ENCODE measurements at places on chromosomes 1 and 21.
A peak's percentile ranks its signal among the peaks of the same experiment; 100 is the strongest.

DNA sequence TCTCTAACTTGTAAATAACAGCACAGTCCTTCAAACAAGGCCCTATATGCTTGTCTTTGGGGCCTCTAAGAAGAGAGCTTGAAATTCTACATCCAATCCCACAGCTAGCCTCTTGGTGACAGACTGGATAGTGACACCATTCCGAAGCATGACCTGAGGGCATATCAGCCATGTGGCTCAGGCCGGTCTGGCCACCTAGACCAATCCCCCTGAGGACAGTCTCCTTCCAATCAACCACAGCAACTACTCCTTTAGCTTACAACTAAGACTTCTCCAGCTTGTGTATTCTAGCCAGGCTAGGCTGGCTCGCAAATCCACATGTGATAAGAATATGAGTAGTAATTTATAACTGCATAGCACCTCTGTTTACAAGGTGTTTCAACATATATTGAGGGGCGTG, 14.0 kb downstream of the BCAR3 start:
- DNase-seq = no peak

GRCh38 chr21:30710499-30710898, 8.1 kb downstream of the KRTAP21-3 start:
- DNase-seq = no peak

DNA sequence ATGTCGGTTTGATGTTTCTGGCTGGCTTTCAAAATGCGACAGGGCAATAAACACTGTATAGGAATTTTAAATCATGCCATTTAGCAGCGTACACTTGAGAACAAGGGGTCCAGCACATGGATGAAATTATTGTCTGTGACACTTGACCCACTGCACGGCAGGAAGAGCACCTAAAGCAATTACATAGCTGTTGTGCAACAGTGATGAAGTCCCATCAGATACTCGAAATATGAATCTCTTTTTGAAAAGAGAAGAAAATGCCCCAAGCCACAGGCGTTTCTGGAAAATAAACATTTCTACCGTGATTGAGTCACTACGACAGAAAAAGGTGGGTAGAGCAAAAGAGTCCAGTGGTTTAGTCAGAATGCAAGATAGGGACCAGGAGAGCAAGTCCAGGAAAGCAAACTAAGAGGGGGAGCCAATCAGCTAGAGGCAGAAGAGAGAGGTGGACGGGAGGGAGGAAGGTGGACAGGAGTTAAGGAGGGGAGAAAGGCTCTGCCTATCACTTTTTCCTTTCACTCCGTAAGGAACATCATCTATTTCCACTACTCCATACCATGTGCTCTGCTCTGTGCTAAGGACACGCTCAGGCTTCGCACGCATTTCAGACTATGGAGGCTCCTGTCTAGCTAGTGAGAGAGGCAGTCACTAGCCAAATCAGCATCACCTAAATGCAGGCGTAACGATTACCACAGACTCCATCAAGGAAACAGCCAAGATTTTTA, 6.4 kb downstream of the DSCAM start:
- DNase-seq = no peak

- DNase-seq = no peak
These were observed 1.2 kb upstream of the LUZP1 start for GRCh38 chr1:23169727-23170335.

GRCh38 chr1:2466958-2467554, 9.0 kb upstream of the PLCH2 start:
- no peak for DNase-seq

- DNase-seq = peak; percentile 22
These were observed 2.8 kb upstream of the NUP210L start for GRCh38 chr1:154157520-154158306.

- no peak for DNase-seq
These were observed 124.7 kb downstream of the SYT2 start for GRCh38 chr1:202585590-202585933.

DNA sequence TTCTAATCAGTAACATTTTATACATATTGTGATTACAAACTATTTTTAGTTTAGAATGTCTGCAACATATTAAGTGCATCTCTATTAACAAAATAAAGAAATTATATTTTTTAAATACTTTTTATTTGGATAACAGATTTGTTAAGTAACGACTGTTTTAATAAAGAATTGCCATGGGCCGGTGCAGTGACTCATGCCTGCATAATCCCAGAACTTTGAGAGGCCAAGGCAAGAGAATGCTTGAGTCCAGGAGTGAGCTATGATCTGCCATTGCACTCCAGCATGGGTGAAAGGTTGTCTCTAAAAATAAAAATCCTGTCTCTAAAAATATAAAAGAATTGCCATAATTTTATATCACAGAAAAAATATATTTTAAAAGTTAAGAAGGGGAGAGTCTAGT, 4.1 kb downstream of the LRRIQ3 start:
- no peak for DNase-seq

DNA sequence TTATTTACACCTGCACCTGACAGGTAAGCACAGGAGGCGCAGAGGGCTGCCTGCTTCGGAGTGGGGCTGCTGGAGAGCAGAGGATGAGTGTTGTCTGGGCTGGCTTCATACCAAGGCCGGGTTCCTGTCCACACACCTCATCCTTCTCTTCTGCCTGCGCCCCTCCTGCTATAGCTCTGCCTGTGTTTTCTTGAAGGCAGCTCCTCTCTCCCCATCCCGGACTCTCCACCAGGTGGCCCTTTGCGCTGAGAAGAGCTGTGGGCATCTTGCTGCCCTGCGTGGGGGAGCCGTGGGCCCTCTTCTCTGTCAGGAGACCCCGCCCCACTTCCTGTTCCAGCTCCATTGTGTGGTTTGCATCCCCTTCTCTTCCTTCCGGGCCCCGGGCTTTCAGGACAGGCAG, 35.0 kb downstream of the ARHGEF10L start:
- peak; percentile 50 for DNase-seq

All from NCI-H2029 (cell line).